Activated CD4-positive, alpha-beta memory T cell treated with anti-CD3 and anti-CD28 coated beads, Interleukin-2, amount 10 ng/mL, durations not matched to agents 7 days and 5 days (primary cell): ENCODE measurements at places on chromosomes 2 and 18.

GRCh38 chr18:9941103-9941502, 27.3 kb downstream of the VAPA start:
- H3K27ac ChIP-seq, result no peak overlapping the region
- H3K36me3 ChIP-seq, result peaks cover 55% of the 10 kb centered on the region
- no peak for DNase-seq

- H3K27me3 ChIP-seq, result peaks cover 15% of the 10 kb centered on the region
- no peaks in the 10 kb centered on the region for H3K4me1 ChIP-seq
- no peak for DNase-seq
Measured at GRCh38 chr2:170739048-170739447, 23.9 kb downstream of the SP5 start.

DNA sequence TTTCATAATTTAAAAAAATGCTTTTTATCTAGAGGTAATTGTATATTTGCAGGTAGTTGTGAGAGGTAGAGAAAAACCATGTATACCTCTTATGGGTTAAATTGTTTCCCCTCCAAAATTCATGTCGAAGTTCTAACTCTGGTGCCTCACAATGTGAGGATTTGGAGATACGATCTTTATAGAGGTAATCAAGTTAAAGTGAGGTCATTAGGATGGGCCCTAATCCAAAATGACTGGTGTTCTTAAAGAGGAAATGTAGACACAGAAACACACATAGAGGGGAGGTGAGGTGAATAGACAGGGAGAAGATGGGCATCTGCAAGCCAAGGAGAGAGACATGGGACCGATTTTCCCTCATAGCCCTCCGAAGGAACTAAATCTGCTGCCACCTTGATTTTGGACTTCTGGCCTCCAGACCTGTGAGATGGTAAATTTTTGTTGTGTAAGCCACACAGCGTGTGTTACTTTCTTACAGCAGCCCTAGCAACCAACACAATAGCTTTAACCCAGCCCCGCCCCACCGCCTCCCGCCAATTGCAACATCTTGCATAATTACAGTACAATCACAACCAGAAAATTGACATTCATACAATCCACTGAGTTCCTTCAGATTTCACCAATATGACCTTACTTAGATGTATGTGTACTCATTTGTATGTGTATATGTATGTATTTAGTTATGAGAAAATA, 208.9 kb downstream of the MIB1 start:
- peaks cover 11% of the 10 kb centered on the region for H3K27me3 ChIP-seq
- no peak for DNase-seq
- H3K4me3 ChIP-seq, result no peak overlapping the region
- H3K27ac ChIP-seq, result no peak overlapping the region
- H3K4me1 ChIP-seq, result no peaks in the 10 kb centered on the region

DNA sequence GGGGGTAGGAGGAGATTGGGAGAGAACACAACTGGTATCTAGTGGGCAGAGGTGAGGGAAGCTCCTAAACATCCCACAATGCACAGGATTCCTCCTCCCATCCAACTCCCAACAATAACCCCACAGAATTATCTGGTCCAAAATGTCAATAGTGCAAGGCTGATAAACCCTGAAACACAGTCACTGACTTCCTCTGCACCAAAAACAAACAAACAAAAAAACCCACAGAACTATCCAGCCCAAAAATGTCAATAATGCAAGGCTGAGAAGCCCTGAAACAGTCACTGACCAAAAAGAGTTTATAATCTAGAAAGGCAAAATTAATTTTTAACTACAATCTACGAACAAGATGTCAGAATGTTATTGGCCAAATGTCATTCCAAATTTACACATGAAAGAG, 9.8 kb downstream of the TMX3 start:
- no peaks in the 10 kb centered on the region for H3K27me3 ChIP-seq
- peaks cover 71% of the 10 kb centered on the region for H3K36me3 ChIP-seq
- H3K4me1 ChIP-seq, result peaks cover 42% of the 10 kb centered on the region
- H3K27ac ChIP-seq, result peak overlapping the region; percentile 23
- no peak overlapping the region for H3K4me3 ChIP-seq

DNA sequence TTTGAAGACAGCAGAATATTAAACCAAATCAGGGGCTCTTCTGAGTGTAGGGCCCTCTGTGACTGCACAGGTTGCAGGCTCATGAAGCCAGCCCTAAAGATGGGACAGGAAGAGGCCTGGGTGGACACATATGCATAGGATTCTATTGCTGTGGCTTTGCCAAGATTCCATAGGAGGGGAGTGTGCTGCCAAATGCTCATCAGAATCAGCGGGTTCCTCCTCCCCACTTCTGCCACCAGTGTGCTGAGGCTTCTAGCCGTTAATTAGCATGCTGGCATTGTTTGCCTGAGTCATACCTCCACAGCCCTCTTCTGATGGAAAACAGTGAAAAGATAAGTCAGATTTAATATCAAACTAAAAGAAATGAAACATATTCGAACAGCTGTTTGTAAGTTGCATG, 103.9 kb upstream of the TMEFF2 start:
- no peak overlapping the region for H3K27ac ChIP-seq
- H3K36me3 ChIP-seq, result no peaks in the 10 kb centered on the region
- no peaks in the 10 kb centered on the region for H3K4me1 ChIP-seq

- no peaks in the 10 kb centered on the region for H3K36me3 ChIP-seq
- no peak overlapping the region for H3K27ac ChIP-seq
- no peak for DNase-seq
- peaks cover 73% of the 10 kb centered on the region for H3K27me3 ChIP-seq
- H3K4me3 ChIP-seq, result no peak overlapping the region
Measured at GRCh38 chr2:85135660-85135914, 2.4 kb downstream of the TCF7L1 start.

DNA sequence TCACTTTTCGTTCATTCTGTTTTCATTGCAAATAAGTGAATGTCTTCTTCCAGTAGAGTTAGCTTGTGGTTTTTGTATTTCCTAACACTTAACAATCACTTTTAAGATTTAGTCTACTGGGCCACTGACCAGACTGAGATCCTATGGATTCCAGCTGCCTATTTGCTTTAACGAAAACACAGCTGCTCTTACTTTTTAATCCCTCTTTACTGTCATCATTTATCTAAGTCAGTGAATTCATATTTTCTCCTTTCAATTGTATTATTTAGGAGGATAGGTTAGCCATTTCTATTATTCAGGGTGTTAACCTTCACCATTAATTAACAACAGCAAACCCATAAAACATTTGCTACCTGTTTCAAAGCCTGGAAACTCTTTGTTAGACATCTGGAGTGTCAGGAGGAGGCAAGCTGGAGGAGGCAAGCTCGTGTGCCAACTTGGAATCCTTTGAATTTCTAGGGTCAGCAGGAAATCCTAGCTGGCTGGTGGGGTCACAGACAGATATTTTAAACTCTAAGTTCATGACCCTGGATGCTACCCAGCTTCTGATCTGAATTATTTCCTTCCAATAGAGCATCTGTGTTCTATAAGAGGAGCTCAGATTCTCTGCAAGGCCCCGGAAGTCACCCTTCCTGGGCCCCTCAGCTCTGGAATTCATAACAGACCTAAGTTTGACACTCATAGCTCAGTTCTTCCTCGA, 385.3 kb downstream of the RBM43 start:
- no peak for DNase-seq
- no peaks in the 10 kb centered on the region for H3K27me3 ChIP-seq
- H3K27ac ChIP-seq, result no peak overlapping the region
- H3K4me1 ChIP-seq, result no peaks in the 10 kb centered on the region
- no peak overlapping the region for H3K4me3 ChIP-seq

- no peak overlapping the region for H3K4me3 ChIP-seq
- H3K27ac ChIP-seq, result no peak overlapping the region
- no peaks in the 10 kb centered on the region for H3K36me3 ChIP-seq
- H3K4me1 ChIP-seq, result no peaks in the 10 kb centered on the region
- no peaks in the 10 kb centered on the region for H3K27me3 ChIP-seq
Measured at GRCh38 chr18:26489191-26489590, 59.2 kb downstream of the KCTD1 start.

- no peak overlapping the region for H3K27ac ChIP-seq
- no peak for DNase-seq
- H3K27me3 ChIP-seq, result no peaks in the 10 kb centered on the region
- H3K4me1 ChIP-seq, result no peaks in the 10 kb centered on the region
- H3K4me3 ChIP-seq, result no peak overlapping the region
- no peaks in the 10 kb centered on the region for H3K36me3 ChIP-seq
Measured at GRCh38 chr2:229543176-229543873, 171.0 kb downstream of the DNER start.

- no peaks in the 10 kb centered on the region for H3K36me3 ChIP-seq
- no peak overlapping the region for H3K27ac ChIP-seq
- peaks cover 8% of the 10 kb centered on the region for H3K27me3 ChIP-seq
- DNase-seq, result no peak
Measured at GRCh38 chr2:106020032-106020431, 174.1 kb downstream of the UXS1 start.
